ENCODE measurements at places on chromosomes 1 and 21.
A peak's percentile ranks its signal among the peaks of the same experiment; 100 is the strongest.

- DNase-seq, result no peak
Measured at GRCh38 chr1:200676829-200677228, 7.1 kb upstream of the DDX59 start.

GRCh38 chr1:187415065-187415464, 586.3 kb downstream of the PLA2G4A start:
- no peak for DNase-seq

DNA sequence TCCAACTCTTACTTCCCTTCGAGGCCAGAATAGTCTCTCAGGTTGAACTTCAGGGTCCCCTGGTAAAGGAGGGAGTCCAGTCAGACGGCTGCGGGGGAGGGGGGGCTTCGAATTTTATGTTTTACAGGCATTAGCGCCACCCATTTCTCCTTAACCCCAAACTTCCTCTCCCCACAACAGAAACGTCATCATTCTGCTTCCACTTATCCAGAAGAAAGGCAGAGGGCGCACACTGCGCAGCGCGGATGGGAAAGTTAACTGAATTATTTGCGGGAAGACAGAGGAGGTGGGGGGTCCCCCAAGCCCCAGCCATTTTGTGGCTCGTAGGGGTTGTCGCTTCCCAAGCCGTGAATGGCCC, 529 bp upstream of the PRMT2 start:
- DNase-seq, result no peak

DNA sequence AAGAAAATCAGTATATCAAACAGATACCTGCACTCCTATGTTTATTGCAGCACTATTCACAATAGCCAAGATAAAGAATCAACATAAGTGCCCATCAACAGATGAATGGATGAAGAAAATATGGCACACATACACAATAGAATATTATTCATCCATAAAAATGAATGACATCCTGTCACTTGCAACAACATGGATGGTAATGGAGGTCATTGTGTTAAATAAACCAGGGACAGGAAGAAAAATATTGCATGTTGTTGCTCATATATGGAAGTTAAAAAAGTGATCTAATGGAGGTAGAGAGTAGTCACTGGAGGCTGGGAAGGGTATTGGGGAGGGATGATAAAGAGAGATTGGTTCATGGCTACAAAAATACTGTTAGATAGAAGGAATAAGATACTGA, 65.4 kb upstream of the CR2 start:
- DNase-seq, result no peak

DNA sequence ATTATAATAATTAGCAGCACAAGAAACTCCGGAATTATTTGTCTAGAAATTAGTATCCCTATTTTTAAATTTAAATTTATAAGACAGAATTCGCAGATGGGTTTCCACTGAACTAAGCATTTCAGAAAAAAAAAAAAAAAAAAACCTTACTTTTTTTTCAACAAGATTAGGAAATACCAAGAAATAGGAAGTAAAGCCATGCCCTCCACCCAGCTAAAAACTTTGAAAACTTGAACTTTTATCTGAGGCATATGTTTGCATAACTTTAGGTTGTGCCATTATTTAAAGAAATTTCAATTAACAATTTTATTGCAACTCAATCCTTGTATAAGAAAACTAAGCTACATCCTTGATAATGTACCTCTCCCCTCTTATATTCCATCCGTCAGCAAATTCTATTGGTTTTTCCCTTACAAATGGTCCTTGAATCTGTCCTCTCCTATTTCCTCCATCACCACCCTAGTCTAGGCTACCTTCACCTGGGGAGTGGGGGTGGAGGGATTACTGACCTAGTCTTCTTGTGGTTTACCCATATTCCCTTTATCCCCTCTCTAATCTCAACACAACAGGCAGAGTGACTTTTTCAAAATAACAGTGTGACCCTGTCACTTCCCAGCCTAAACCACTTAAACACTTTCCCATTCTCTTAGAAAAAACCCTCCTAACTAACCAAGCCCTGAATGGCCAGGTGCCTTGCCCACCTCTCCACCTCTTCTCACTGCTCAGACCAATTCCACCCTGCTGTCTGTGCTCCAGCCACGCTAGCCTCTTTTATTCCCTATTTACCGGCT, 1.4 kb upstream of the EVI5 start:
- no peak for DNase-seq

DNA sequence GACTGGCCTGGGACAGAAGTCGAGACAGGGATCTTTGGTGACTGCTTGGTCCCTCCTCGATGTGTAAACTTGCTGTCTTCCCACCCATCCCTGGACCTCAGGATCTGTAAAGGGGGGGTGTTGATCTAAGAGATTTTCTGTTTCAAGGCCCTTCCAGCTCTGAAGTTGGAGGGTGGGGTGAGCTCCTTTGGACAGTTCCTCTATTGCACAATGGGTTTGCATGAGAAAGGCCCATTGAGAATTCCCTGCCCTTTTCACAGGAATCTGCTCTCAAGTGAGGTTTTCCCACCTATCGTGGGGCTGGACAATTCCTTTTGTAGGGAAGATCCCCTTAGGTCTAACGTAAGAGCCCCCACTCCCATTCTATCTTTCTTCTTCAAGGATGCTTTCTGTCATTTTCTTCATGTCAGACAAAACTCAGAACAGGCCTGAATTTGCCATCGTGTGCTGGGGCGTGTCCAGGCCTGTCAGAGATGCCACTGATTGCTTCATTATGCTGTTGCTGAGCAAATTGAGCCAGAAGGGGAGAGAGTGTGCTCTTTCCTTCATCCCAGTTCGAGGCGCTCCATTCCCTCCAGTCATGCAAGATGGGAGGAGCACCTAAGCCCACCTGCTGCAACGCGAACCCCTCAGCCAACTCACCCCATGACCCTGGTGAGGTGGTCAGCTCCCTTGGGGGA, 149.9 kb upstream of the IGSF21 start:
- no peak for DNase-seq

DNA sequence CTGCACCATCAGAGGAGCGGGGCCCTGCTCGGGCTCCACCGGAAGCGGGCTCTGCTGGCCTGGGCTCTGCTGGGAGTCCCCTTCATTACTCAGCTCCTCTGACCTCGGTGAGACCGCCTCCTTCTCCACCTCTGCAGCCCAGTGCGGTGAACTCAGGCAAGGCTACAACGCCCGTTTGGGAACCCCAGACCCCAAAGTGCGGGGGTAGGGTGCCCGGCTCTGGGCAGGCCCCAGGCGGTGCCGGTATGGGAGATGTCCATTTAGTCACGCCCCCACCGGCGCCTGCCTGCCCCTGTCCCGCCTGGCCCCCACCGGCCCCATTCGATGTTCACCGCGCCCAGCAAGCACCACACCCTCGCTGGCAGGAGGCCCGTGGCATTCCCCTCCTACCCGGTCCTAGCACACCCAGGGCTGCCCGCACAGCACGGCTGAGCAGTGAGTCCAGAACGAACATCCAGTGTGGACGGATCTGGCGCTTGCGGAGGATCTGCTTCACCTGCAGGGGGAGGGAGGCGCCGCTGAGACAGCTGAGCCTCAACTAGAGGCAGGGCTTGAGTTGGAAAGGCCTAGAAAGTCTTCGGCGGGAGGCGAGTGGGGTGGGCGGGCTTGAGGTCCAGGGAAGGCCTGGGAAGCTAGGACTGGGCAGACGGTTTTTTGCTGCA, 10.0 kb downstream of the MAP3K6 start:
- DNase-seq, result no peak

GRCh38 chr1:19756480-19756879, 43.2 kb downstream of the TMCO4 start:
- DNase-seq, result no peak

DNA sequence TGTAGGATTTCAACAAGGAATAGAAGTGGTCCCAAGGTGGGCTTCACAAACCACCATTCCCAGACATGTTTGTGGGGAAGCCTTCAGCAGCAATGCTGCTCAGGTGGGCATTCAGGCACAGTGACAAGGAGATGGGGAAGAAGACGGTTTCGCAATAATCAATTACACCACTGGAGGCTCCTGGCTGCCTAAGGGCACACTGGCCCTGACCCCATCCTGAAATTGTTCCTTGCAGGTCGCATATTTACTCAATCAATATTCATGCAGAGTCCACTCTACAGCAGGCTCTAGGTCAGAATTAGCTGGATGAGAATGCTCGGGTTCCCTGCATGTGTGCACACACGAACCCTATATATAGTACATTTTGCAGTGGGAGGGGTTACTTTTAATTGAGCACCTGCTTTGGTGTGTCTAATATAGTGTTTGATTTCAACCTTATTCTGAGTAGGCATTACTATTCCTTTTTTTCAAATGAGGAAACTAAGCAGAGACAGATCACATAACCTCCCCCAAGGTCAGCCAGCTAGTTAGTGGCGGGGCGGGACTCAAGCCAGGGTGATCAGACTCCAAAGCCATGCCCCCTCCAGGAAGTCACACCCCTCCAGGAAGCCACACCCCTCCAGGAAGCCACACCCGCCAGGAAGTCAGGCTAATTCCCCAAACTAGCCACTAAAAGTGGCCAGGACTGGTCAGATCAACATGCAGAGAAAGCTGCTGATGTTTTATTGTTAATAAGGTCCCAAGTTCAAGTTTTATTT, 106.5 kb downstream of the HLCS start:
- DNase-seq, result peak; percentile 28

- no peak for DNase-seq
Measured at GRCh38 chr1:172599912-172600311, 59.0 kb upstream of the FASLG start.

- peak; percentile 72 for DNase-seq
Measured at GRCh38 chr1:39539252-39539790, 37.3 kb downstream of the PABPC4 start.

GRCh38 chr1:28830814-28831213, 18.8 kb downstream of the OPRD1 start:
- DNase-seq, result no peak

DNA sequence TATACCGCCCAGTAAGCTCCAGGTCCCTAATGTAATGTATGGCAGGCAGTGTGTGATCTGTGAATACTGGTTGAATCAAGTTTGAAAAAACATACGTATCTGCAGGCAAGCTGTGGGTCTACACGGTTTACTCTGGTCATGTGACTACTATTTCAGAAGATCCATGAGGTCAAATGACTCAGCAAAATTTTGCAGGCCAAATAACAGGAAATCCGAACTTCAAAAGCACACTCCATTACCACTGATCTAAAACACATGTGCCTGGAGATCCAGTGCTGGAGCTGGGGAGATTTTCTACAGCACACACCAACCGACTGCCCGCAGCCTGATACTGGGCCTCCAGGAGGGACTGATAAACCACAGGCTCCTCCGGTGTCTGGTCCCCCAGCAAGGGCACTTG, 64.5 kb upstream of the SLC44A3 start:
- DNase-seq, result no peak

- DNase-seq, result no peak
Measured at GRCh38 chr1:203324105-203325025, 19.0 kb downstream of the BTG2 start.

DNA sequence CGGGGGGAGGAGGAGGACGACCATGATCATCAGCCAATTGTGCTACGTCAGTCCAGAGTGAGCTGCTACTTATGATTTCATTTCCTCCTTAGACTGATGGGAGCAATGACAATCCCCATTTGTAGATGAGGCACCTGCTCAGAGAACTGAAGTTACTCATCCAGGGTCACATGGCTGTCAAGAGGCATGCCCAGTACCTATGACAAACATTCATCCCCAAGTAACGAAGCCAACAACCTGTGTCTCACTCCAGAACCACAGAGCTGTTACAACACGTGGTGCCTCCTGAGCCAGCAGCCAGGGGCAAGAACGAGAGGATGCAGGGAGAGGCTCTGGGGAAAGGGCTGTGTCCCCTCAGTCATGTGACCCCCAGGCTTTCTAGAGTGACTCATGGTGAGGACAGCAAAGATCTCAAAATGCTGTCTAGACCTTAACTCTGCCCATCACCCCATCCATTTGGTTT, 93.6 kb downstream of the SIM2 start:
- DNase-seq, result no peak

GRCh38 chr1:18693256-18694098, 62.8 kb downstream of the PAX7 start:
- no peak for DNase-seq

DNA sequence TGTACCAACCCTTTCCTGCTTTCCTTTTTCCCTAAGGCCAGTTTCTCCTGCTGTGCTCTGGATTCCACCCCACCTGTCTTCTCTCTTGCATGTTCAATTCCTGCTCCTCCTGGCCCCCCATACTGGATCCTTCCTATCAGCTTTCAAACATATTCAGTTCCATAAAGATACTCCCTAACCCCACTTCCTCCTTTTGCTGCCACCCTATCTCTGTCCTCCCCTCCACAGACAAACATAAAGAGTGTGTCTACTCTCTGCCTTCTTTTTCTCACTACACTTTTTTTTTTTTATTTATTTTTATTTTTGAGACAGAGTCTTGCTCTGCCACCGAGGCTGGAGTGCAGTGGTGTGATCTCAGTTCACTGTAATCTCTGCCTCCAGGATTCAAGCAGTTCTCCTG, 16.9 kb upstream of the RPF1 start:
- DNase-seq, result no peak

DNA sequence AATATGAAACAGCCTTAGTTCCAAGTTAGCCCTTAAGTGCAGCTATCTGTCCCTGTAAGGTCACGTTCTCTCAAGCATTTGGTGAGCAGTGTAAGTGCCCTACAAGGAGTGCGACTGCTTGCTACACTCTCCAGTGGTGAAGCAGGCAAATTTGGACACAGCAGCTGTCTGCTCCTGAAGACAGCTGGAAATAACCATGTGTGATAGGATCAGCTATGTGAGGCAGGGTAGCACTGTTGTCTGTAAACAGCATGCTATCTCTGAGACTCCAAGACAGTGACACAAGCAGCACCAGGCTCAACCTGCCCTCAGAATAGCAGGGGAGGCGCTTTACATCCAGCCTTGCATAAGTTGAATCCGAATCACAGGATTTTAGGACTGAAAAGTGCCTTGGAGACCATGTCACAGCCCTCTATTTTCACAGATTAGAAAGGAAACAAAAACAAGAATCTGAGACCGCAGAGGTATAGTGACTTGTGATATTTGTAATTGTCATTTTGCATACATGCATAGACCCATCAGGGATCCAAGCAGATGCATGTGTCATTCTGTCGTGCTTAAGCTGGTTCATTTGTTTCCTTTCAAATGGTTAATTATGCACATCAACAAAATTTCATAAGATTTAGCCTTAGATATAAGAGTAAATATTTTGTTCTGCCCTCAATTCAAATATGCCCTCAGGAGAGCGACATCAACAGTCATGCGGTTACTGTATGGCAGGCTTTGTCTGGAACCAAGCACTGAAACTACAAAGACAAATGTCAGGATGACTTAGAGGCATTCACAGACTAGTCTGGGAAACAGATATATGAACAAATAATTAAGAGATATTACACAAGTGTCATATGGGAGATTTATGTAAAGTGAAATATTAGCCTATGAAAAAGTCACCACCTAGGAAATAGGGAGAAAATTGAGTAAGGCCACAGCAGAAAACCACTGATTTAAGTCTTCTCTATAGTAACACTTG, 134.9 kb upstream of the NRIP1 start:
- no peak for DNase-seq

Measured in GM19239 (cell line).